ENCODE measurements at places on chromosomes 6 and 20. TPM values are rescaled to one million over a fixed set of nuclear protein-coding genes. Genes with fewer than 3 reads are reported as not detected.
A peak's percentile ranks its signal among the peaks of the same experiment; 100 is the strongest.

GRCh38 chr20:25584905-25585704, at the start of gene NINL:
Gene NINL (minus strand): TSS chr20:25585531. CDS start chr20:25526587, 58,944 bp downstream.
- peak; percentile 44 for DNase-seq

GRCh38 chr6:116279232-116280160, at the start of gene TSPYL1:
Gene TSPYL1 (minus strand): TSS chr6:116279930. CDS start chr6:116279830, 100 bp downstream.
- peak; percentile 98 for DNase-seq

The ZC3H12D gene
- 0.51 TPM for polyA plus RNA-seq

GRCh38 chr6:139931747-139932146, 557.3 kb upstream of the CITED2 start:
- DNase-seq, result no peak

GRCh38 chr6:110270165-110270564, 88.0 kb downstream of the METTL24 start:
- DNase-seq, result no peak

DNA sequence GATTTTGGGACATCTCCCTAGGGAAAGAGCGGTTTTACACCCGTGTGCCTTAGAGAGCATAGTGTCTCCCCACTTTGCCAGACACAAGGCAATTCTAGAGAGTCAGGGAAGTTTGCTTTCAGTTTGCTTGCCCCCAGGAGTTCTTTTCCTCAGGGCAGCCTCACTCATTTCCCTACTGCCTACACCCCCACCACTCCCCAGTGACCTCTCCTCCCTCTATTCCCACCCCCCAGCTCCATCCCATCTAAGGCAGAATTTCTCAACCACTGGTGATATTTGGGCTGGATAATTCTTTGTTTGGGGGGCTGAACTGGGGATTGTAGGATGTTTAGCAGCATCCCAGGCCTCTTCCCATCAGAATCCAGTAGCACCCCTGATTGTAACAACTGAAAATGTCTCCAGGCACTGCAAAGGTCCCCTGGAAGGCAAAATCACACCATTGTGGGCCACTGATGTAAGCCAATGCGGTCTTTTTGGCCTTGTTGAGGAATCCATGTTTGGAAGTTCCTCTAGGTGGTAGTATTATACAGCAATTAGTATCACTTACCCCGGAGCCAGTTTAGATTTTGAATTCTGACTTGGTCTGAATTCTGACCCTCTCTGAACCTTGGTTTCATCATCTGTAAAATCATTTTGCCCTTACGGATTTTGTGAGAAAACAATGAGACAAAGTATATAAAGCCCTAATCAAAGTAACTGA, 1.3 kb downstream of the EPPIN start:
- DNase-seq, result peak; percentile 9

The GPX5 gene
- polyA plus RNA-seq, result not detected

GRCh38 chr6:142735204-142735603, 209.8 kb downstream of the HIVEP2 start:
- DNase-seq, result no peak

GRCh38 chr20:60467771-60468170, 509.5 kb downstream of the CDH26 start:
- DNase-seq, result no peak

DNA sequence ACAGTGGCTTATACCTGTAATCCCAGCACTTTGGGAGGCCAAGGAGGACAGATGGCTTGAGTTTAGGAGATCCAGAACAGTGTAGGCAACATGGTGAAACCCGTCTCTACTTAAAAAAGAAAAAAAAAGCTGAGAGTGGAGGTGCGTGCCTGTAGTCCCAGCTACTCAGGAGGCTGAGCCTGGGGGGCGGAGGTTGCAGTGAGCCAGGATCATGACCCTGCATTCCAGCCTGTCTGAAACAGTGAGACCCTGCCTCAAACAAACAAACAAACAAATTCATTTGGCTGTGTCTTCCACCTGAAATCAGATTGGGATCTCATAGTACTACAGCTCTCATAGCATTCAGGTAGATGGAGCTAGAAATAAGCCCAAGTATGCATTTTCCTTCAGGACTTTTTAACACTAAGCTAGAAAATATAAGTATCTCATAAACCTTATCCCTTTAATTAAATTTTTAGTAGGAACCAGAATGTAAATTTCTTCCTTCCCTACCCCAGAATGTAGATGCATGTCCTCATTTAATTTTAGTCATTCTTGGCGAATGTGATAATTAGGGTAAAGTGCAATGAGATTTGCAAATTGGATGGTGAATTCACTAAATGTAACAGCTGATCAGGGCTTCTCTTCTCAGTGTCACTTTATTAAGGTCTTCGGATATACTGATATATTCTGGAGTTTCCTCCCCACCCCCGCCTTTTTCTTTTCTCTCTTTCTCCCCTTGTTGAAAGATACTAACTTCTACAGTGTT, 190.4 kb downstream of the CDKAL1 start:
- DNase-seq, result no peak

The PTPRT gene
- 1.0 TPM for polyA plus RNA-seq

Measured in renal cortex interstitium (tissue), 15 donors.